Glomerular endothelial cell (primary cell): ENCODE measurements at places on chromosomes 7 and 10. TPM values are rescaled to one million over a fixed set of nuclear protein-coding genes. Genes with fewer than 3 reads are reported as not detected.

GRCh38 chr7:157926107-157926506 is 589.3 kb downstream of the DNAJB6 start:
- no peak for DNase-seq

Gene OPTN
- total RNA-seq: 114 and 126 TPM in 2 replicates

Gene INSYN2A
- 0.12 and 0.53 TPM in 2 replicates for total RNA-seq

GRCh38 chr10:7649673-7650300 is 17.0 kb downstream of the ITIH5 start:
- DNase-seq: no peak

DNA sequence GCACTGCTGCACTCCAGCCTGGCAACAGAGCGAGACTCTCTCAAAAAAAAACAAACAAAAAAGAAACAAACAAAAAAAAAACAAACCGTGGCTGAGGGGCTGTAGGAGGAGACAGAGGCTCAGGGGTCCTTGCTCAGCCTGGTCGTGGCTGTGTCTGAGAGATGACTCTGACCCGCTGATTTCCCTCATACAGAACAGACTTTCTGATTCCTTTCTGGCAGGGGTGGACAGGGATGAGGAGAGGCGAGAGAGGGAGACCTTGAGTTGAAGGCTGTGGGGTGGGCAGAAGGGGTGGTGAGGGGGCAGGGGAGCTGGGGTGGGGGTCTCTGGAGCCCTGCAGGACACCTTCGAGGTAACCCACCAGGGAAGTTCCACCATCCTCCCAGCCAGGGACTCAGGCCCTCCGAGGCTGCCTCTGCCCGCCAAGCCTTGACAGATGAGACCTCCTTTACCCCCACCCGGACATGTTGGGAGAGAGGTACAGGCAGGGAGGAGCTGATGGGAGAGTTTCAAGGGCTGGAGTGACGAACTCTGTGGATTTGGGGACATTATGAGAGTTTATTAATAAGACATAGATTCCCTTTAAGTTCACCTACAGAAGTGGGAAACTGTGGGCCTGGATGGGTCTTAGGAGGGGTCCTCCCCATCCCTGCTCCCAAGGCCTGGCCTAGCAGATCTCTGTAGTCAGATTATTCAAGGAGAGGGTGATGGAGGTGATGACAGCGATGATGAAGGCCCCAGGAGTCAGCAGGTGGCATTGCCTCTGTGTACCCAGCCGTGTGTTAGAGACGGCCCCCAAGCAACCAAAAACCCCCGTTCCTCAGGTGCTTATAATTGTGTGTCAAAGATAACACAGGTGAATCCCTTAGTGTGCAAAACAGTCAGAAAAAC is 2.0 kb downstream of the MUC12 start:
- DNase-seq: no peak

DNA sequence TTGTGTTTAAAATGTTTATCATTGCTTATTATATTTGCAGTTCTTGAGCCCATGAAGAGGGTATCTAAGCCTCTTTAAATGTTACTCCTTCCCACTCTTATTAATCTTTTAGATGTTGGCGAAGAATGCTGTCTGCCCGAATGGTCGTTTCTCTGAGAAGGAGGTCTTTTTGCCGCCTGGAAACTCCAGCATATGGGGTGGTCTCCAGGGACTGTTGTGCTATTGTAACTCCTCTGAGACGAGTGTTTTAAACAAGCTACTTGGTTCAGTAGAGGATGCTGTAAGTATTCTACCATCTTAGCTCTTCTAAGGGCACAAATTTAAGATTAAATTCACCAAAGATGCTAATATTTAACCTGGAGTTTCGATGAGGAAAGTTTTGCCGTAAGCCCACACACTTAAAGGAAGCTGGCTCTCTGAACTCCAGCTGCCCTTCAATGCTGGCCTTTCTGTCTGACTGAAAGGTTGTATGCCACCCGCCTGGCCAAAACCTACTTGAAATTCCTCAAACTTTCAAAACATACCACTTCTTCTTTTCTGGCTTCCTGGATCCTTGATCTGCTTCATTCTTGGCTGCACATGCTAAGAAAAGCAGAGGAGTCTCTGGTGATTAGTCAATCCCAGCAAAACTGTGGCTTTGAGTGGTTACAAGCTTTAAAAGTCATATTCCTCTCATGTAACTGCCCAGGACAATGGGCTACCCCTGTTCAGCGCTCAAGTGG is 74.7 kb downstream of the ABCA13 start:
- no peak for DNase-seq

Gene FGFR2
- 0.23 TPM in 1 of 2 replicates, not detected in the other for total RNA-seq

Gene TUBGCP2
- 55.0 and 60.3 TPM in 2 replicates for total RNA-seq

DNA sequence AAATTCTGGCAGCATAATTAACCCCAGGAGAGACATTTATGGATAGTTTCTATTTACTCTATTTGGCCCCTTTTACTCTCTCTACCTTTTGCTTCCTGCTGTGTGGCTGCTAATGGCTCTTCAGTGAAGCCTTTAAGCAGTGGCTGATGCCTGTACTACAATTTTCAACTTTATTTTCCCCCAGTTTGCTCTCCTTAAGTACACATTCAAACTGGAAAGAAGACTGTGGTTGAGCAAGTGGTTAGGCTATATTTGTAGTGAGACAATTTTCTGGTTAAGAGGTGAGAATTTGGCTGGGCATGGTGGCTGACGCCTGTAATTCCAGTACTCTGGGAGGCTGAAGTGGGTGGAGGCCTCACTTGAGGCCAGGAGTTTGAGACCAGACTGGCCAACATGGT is 8.5 kb upstream of the RSBN1L start:
- no peak for DNase-seq

Gene PLEKHA1
- 42.1 and 46.0 TPM in 2 replicates for total RNA-seq

DNA sequence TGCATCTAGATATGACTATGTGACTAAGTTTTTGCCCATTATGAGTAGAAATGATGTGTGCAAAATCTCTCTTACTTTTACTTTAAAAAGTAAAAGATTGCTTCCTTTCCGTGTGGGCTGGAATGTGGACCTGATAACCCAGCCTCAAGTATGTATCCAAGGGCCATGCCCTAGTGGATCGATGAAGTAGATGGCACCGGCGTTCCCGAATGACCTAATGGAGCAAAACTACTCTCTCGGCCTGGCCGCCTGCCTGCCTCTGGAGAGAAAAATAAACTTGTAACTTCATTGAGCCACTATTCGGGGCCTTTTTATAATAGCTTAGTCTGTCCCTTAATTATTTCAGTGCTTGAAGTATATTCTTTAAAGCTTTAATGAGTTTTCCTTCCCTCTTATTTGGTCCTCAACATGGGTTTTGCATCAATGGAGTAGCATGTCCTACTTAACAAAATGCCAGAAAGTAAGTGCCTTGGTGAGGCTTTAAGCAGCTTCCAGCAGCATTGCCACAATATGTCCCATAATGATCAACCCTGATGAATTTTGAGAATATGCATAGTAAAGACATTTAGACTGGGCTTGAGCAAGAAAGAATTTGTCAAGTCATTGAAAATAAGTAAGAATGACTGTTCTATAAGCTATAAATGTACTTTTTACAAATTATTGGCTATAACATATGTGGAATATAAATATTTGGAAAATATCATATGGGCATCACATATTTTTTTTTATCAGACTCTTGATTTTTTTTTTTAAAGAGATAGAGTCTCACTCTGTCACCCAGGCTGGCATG is 61.4 kb downstream of the PLXDC2 start:
- no peak for DNase-seq

GRCh38 chr7:121202834-121203233 is 126.0 kb upstream of the WNT16 start:
- DNase-seq: no peak

DNA sequence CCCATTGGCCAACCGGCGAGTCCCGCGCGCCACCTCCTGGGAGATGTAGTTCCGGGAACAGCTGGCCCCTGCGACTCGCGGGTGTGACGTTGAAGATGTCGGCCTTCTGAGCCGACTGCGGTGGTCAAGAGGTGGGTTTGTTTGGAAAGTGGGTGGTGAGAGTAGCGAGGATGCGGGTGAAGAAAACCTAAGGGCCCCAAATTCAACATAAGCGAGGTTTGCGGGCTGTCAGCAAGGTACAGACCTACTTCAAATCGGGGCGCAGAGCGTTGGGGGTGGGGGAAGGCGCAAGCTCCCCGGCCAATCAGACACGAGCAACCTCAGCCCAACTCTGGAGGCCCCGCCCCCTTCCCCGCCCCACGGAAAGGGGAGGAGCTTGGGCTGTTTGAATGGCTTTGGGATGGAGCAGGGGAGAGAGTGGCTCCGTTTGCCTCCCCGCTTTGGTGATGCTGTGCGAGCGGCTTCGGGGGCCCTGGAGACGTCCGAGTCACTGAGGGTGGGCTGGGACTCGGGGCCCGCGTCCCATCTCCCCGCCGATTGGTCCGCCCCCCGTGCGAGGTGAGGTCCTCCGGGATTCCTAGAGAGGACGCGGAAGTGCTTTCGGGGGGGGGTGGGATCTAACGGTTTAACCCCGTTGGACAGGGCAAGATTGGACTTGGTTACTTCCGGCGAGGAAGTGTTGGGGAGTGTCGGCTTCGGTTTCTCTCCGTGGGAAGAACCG is at the start of gene ZKSCAN5:
TSS of gene ZKSCAN5 (plus strand) at position 60 of the 721 bp plus-strand sequence. CDS start 1,383 bp downstream, outside the sequence.
- DNase-seq: peak; percentile 75

GRCh38 chr10:103114876-103115275 is 78.2 kb downstream of the NT5C2 start:
- no peak for DNase-seq

DNA sequence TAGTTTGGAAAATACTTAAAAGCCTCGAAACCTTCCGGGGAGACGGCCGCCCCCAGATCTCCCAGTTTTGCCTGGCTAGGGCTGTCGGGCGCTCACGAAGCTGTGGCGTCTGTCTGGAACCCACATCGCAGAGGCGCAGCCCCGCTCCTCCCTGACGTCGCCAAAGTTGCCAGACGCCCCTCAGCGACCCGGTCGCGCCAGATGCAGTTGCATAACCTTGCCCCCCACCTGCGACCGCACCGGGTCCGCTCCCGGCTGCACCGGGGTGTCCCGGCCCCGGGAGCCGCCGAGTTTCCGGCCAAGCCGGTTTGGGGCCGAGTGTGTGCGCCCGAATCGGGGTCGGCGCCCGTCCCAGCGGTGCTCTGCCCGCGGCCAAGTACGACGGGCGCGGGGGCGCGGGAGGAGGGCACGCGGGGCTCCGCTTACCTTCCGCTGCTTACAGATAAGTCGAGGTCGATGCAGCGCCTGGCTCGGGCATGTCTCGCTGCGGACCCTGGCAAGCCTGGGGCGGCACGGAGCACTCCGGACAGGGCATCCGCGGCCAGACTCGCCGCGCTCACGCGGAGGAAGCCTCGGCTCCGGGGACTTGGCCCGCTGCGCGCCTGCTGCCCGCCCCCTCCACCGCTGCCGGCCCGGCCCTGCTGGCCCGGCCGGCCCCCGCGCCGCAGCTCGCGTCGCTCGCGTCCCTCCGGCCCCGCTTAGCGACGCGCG is 665 bp downstream of the INSYN2A start:
- no peak for DNase-seq

Gene GRID1
- 0.12 and 0.34 TPM in 2 replicates for total RNA-seq

- DNase-seq: no peak
These were observed 43.5 kb downstream of the LOXL4 start for GRCh38 chr10:98224509-98224908.

DNA sequence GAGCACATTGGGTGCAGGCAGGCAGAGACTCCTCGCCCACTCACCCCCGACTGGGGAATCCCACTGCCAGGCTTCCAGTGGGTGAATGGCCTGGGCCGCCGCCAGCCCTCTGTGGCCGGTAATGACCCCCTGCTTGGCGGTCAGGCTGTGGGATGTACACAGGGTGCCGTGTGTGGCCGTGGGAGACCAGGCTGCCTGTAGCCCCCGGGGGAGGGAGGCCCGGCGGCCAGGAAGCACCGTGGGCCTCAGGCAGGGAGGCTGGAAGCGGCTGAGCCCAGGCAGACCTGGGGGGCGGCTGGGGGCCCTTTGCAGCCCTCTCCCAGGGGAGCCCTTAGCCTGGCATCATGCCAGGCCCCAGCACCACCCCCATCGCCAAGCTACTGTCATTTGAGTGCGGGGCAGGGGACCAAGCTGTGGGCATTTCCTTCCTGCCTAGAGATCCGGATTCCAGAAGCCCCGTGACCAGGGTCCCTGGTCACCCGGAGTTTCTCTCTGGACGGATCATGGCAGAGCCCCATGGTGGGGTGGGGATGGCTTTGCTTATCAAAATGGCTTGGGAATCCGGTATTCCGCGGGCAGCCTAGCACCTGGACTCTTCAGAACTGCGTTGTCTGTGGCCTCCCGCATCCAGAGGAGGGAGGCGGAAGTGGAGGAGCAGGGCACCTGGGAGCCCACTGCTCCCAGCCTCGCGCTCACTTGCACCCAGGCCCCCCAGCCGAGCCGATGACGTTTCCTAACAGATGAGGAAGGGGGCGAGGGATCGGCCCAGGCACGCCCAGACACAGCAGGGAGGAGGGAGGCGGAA is 1.1 kb downstream of the TTYH3 start:
- DNase-seq: no peak
